ENCODE measurements at places on chromosomes 4 and X.

- no peak for DNase-seq
Measured at GRCh38 chr4:77072195-77072753, 3.5 kb downstream of the CCNI start.

DNA sequence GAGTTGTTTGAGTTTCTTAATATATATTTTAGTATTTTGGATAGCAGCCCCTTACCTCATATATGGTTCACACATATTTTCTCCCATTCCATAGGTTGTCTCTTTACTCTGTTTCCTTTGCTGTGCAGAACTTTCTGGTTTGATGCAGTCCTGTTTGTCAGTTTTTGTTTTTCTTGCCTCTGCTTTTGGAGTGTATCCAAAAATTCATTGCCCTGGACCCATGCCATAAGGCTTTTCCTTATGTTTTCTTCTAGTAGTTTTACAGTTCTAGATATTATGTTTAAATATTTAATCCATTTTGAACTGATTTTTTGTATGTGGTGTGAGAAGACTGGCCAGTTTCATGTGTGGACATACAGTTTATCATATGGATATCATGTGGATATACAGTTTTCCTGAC, 58.5 kb upstream of the NUDT6 start:
- DNase-seq: no peak

DNA sequence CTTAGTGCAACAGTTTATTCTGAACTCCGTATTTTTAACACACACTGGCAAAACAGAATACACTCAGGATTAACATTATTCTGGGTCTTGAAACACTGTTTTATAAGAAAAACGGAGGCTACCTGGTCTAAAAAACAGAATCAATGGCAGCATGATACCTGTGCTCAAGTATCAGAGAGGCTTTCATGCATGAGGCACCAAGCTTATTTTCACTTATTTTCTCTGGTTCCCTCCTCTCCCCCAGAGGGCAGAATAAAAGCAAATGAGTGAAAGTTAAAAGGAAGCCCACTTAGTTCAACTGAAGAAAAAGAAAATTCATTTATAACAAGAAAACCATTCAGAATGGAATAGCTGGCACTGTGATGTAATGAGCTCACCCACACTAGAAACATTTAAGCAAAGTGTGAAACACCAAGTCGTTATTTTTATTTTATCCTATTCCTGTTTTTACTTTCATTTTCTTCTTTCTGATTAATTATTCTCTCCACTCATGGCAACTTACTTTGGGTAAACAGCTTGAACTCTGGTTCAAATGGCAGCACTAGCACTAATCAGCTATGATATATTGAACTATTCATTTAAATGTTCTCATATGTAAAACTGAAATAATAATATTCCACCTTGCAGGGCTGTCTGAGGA, 211.8 kb downstream of the PPP3CA start:
- no peak for DNase-seq

DNA sequence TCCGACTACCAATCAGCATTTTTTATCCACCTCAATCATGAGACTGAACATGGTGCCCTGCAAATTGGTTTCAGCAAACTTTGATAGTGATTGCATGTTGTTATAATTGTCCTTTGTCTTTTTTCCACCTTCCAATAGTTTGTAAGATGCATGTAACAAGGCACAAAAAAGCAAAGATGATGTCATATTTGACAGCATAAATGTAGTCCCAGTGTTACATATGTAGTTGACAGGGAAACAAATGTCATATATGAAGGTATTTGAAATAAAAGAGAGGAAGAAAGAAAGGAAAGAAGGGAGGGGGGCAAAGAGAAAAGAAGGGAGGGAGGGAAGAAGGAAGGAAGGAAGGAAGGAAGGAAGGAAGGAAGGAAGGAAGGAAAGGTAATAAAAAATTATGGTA, 441.7 kb upstream of the CPEB2 start:
- no peak for DNase-seq

DNA sequence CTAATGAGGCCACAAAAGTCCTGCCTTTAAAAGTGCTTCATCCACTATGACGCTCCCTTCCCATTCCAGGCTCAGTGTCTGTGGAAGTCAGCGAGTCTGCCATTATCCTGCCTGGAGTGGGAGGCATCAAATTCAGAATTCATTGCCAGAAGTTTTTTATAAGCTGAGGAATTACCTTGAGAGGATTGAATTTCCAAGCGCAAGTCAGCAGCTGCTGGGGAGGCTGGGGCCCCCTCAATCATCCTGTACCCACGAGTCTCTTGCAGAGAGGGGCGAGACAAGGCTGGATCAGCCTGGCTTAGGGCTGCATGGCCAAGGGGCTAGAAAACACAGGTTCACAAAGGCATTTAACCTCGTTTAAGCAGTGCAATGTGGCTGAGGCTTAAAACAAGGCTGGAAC, 170.5 kb upstream of the NOCT start:
- DNase-seq: no peak

DNA sequence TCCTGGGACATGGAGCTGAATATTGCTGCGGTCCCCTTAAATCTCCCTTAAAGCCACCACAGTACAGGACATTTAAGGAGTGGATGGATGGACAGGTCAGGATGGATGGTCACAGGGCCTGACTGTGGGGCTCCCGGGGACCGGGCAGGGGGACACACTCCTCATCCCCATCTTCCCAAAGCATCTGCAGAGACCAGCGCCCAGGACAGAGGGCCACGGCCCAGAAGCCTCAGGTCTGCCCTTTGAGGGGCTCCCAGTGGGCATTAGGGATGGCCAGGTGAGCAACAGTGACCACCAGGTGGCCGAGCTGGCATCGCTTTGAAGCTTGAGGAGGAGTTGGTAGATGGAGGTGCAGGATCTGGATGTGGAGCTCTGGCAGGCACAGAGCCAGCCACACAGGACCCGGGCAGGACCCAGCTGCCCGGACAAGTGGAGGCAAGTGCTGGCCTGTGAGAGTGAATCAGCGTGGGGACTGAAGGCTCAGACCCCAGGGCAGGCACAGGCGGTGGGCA, 51.4 kb downstream of the ABLIM2 start:
- no peak for DNase-seq

Data from SHP77 treated with DMSO at 0.1 percent for 48 hours (cell line).